Transverse colon (tissue), 4 donors: ENCODE measurements at places on chromosomes 7 and 10. TPM values are rescaled to one million over a fixed set of nuclear protein-coding genes. Genes with fewer than 3 reads are reported as not detected.

Gene HOXA10
- 39.9 TPM for total RNA-seq

Gene HOGA1
- total RNA-seq = not detected

Gene ABCB8
- 50.5 TPM for total RNA-seq

Gene MEOX2
- total RNA-seq = not detected

GRCh38 chr7:128100949-128101713 lies 69.9 kb upstream of the LRRC4 start:
- no peak for DNase-seq

- DNase-seq = no peak
Measured at GRCh38 chr10:72509941-72510340, 115.9 kb downstream of the MICU1 start.

GRCh38 chr7:38932509-38933168 lies 23.6 kb upstream of the VPS41 start:
- DNase-seq = peak; percentile 68

DNA sequence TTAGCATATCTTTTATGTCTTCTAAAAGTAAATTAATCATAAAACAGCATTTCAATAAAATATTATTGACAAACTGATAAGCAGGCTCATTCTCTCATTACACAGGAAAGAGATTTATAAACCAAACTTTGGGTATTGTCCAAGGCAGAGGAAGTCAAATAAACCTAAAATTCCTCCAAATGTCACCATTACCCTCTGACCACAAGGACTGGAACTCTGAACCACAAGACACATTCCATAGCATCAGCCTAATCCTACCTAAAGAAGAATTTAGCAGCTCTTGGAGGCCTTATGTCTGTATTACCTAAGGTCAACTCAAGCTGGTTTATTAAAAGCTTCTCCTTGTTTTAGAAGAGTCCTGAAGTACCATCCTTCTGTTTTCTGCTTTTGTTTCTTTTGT lies 82.4 kb upstream of the SLC13A1 start:
- no peak for DNase-seq

DNA sequence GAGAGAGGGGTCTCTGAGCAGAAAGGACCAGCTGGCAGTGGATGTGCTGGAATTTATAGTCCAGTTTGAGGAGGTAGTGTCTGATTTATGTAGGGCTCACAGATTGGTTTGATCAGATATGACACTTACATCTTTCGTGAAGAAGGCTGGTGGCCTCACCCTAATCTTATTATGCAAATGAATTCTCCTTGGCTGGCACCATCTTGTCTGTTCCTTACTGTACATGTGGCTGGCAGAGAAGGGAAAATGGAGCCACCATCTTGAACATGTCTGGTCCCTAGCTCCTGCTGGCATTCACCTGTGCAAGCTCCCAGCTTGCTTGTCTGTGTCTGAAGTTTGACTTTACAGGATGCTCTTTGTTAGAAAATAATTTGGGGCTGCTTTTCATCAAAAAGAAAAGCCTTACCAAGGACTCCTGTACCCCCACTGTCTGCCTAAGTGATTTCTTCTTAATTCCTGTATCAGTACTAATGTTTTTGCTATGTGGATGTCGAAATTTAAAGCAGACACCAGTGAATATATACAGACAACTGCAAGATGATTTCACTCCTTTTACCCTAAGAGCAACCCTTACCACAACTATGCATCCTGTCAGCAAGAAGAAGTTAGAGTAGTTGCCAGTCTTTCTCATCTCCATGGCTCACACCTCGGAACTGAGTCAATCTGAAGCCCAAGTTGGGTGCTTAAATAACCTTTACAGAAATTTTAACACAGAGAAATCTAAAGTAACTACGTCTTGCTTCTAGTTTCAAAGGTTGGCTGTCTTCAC lies 322.0 kb upstream of the SEMA3D start:
- DNase-seq = no peak
